ENCODE measurements at places on chromosomes 1 and 21.
A peak's percentile ranks its signal among the peaks of the same experiment; 100 is the strongest.

- no peak for DNase-seq
These were observed 129.8 kb upstream of the TIAM1 start for GRCh38 chr21:31473685-31474345.

GRCh38 chr1:67019121-67019520 lies 34.8 kb downstream of the SLC35D1 start:
- DNase-seq, result no peak

GRCh38 chr1:84887261-84887934 lies 5.6 kb downstream of the LPAR3 start:
- DNase-seq, result no peak

- no peak for DNase-seq
These were observed 16.2 kb upstream of the LY9 start for GRCh38 chr1:160779626-160780397.

DNA sequence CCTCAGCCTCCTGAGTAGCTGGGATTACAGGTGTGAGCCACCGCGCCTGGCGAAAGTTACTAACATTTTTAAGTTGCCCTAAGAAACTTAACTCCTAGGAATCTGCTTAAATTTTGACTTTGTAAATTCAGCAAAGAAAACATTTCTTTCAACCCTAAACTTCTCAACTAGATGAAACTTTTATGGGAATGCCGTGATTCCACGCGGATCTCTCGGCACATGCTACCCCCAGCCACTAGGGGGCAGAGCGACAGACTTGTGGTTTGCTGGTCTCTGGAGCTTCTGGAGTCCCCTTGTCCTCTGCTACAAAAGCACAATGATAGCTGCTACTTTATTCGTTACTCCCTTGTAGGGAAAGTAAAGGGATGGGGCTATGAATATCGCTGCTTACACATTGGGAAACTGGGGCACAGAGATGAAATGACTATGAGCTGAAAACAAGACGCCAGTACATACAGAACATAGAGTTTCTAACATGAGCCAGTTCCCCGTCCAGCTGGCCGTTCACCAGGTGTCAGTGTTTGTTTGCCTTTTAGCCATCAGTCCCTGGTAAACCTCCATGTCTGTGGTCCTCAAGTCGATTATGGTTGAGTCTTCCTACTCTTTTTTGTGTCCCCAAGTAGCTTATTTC lies 114.7 kb downstream of the PBX1 start:
- DNase-seq, result no peak

GRCh38 chr1:160408864-160409263 lies 8.5 kb downstream of the VANGL2 start:
- no peak for DNase-seq

- DNase-seq, result no peak
These were observed 13.8 kb upstream of the CNN3 start for GRCh38 chr1:94940738-94941137.

DNA sequence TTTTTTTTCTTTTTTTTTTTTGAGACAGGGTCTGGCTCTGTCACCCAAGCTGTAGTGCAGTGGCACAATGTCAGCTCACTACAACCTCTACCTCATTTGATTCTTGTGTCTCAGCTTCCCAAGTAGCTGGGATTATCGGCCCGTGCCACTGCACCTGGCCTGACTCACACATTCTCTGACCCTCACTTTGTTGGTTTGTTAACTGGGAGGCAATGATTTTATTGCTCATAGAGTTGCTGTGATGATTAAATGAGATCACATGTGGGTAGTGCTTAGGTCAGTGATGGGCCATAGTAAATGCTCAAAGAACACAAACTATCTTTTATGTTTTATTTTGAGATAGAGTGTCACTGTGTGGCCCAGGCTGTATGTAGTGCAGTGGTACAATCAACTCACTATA lies 47.3 kb upstream of the SSBP3 start:
- no peak for DNase-seq

DNA sequence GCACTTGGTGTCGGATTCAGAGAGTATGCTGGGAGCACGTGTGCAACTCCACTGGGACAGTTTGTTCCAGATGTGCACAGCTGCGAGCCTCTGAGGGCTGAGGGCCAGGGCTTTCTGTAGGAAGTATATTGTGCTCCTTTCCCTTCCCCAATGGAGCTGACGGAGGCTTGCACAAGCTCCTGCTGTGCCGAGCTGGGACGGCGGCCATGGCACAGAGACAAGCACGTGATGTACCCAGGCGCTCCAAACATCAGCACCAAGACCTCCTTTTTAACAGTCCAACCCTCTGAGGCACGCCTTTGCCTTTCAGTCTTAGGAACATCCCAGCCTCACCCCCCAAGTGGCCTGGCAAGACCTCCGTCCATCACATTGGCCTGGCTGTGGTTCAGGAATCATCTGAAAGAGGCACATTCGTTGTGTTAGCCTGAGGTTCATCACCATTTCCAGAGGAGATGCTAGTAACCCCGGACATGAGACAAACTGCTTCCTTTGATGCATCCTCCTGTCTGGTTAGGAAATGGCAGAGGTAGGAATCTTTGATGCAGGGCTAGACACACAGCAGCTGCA lies 339.2 kb upstream of the KAZN start:
- DNase-seq, result no peak

GRCh38 chr1:174194461-174194860 lies 35.1 kb downstream of the RABGAP1L start:
- DNase-seq, result no peak

GRCh38 chr1:114118351-114118990 lies 35.2 kb downstream of the SYT6 start:
- no peak for DNase-seq

DNA sequence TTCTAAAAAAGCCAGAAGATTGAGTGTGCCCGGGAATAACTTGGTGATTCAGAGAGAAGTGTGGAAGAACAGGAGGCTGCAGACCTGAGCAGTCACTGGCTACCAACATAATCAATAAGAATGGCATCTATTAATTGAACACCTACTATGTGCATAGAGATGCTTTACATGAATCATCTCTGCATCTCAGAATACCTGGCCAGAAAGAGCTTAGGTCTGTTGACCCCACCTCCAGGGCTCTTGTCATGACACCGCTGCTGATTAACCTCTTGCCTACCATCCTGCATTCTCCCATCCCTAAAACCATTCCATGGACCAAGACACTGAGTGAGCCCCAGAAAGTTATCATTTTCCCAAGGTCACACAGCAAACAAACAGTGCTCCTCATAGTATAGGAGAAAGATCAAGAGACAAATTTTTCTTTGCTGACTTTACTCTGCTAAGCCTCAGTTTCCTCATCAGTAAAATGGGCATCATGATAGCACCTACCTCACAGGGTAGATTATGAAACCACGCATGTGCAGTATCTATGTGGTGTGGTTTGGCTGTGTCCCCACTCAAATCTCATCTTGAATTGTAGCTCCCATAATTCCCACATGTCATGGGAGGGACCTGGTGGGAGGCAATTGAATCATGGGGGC lies 16.3 kb upstream of the PINK1 start:
- no peak for DNase-seq

DNA sequence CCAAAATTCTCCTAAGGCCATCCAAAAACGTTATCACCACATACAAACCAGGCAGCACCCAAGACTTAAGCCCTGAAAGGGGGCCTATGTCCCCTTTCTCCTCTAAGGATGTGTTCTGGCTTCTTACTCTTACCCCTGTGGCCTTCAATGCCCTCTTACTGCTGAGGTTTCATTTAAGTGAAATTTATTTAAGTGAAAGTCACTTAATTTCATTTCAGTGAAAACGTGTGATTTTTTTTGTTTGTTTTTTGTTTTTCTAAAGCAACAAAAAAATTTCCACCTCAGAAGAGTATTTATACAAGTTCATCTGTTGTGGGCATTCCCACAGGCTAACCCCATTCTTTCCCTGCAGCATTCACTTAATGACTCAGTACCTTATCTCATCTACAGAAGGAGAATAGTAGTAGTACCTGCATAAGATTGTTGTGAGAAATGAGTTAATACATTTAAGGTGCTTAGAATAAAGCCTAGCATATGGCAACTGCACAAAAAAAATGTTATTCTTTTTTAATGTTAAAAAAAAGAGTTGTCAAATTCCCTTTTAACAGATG lies 220.6 kb downstream of the CHRM3 start:
- no peak for DNase-seq

- DNase-seq, result no peak
These were observed 153.7 kb downstream of the HHIPL2 start for GRCh38 chr1:222394224-222394623.

DNA sequence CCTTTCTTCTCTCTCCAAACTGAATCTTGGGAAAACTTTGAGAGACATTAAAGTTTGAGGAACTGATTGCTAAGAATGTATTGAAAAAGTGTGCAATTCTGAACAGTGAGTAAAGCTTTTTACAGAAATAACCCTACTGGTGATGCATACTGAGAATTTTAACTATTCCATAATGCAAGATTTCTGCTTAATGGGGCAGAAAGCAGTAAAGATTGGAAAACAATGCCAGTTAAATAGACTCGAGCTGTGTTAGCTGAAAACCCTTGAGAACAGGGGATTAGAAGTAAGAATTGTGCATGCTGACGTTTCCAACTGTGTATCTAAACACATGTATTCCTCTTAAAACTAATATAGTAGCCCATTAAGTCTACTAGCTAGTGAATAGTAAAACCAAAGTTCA lies 1500.2 kb upstream of the PRMT6 start:
- no peak for DNase-seq

DNA sequence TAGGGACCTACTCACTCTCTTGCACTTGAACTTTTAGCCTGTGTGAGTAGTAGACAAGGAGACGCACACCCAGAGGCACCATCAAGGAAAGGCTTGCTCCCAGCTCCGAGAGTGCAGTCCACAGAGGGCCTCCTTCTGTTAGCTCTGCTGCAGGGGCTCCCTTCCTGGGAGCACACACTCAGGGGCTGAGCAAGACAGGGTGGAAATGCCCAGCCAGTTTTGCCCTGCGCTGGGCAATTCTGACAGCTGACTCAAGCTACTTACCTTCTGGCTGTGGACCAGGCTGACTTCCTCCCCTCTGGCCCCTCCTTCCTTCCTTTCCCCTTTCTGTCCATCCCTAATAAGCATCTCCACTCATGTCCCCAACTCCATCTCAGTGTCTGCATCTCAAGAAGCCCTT lies 449.1 kb downstream of the PTPRU start:
- DNase-seq, result no peak

DNA sequence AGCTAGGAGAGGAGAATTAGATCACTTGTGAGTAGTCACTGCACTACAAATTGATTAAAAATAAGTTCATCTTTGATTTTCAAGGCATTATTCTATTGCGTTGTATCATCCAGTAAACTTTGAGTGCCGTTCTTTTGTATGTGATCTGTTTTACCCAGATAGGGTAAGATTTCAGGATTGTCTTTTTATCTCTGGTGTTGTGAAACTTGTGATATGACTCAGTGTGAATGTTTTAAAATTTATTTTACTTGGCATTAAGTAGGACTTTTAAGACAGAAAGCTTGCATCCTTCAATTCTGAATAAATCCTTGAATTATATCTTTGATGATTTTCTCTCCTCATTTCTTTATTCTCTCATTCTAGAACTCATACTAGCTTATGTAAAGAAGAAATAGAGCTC lies 93.3 kb upstream of the ADAMTS5 start:
- no peak for DNase-seq

GRCh38 chr1:109631513-109632505 lies 12.2 kb downstream of the AMPD2 start:
- DNase-seq, result no peak

- DNase-seq, result no peak
These were observed at the start of gene COL16A1 for GRCh38 chr1:31703431-31704270. Gene COL16A1, minus strand, starts transcription at chr1:31704017. Its CDS starts 1,824 bp downstream, at chr1:31702193.

DNA sequence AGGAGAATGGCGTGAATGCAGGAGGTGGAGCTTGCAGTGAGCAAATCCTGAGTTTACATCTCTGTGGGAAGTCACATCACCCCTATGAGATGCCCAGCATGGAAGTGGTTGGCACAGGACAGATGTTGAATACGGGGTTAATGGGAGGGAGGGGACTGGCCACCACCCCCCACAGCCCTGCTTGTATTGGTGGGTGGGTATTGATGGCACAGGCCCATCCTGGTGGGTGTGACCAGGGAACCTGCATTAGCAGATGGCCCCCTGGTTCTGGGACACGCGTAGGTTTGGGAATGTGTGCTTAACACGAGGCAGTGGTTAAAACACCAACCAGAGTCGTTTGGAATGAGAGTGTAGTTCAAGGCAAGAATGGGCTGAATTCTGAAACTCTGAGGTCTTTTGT lies 117.9 kb downstream of the PRDM2 start:
- no peak for DNase-seq

GRCh38 chr1:200153277-200154055 lies 126.0 kb downstream of the NR5A2 start:
- DNase-seq, result peak; percentile 27

DNA sequence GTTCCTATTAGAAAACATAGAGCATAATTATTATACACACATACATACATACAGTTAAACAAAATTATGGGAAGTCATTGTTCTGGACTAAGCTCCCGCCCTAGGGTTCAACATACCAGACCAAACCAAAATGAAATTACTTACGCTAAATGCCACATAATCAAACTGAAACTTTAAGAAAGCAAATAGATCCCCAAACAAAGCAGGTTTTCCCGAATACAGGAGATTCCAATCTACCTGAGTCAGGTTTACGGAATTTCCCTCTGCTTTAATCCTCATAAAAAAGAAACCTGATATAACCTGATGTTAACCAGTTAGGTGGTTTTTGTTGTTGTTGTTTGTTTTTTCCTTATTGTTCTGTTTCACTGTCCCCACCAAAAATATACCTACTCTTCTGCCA lies 1886.9 kb downstream of the NCAM2 start:
- DNase-seq, result no peak

DNA sequence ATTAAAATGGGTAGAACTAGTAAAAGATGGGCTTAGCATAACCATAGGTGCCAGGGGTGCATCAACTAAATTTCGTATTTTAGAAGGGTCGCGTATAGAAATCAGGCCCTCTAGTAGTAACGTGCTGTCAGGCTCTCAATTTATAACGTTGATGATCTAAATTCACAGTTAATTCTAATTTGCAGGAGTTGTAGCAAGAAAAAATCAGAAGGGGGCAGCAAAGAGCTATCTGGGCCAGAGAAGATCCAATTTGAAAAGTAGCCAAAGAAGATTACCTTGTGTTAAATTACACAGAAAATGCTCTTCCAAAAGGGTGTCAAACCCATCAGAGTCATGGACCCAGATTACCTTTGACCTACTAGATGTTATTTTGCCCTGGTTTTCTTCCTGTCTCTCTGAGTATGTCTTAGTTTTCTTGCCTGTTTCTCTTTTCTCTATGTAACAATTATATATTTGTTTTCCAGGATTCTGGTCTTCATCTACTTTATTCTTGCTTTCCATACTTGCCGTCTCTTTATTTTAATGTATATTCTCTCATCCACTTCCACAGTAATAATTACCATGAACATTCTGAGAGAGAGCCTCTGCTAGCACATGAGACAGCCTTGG lies 1030.9 kb downstream of the AMY1C start:
- no peak for DNase-seq
